Stomach (tissue), 19 donors: ENCODE measurements at places on chromosomes 2 and 18. TPM values are rescaled to one million over a fixed set of nuclear protein-coding genes. Genes with fewer than 3 reads are reported as not detected.

Gene TMEFF2
- total RNA-seq, result not detected

- H3K4me3 ChIP-seq, result no peak overlapping the region
- peaks cover 57% of the 10 kb centered on the region for H3K36me3 ChIP-seq
- H3K27me3 ChIP-seq, result no peaks in the 10 kb centered on the region
- H3K4me1 ChIP-seq, result peaks cover 26% of the 10 kb centered on the region
- DNase-seq, result no peak
- H3K27ac ChIP-seq, result no peak overlapping the region
Observed at GRCh38 chr2:46006473-46007025, 290.7 kb upstream of the EPAS1 start.

DNA sequence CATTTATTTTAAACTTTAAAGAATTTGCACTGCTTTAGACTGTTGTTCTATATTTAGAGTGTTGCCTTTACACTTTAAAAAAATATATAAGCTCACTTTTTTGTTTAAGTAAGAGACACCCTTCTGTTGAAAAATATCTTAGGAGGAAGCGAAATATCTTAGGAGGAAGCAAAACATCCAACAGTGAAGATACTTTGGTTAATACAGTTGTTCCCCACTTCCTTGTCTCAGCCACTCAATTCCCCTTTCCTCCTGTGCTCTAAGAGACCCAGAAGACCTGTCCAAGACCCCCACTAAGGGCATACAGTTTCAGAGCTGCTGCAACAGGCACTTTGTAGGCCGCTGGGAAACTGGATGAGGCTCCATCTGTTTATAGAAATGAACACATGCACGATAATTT is 5.7 kb downstream of the SERPINB8 start:
- H3K27ac ChIP-seq, result no peak overlapping the region
- H3K4me3 ChIP-seq, result no peak overlapping the region
- DNase-seq, result no peak
- no peaks in the 10 kb centered on the region for H3K36me3 ChIP-seq

DNA sequence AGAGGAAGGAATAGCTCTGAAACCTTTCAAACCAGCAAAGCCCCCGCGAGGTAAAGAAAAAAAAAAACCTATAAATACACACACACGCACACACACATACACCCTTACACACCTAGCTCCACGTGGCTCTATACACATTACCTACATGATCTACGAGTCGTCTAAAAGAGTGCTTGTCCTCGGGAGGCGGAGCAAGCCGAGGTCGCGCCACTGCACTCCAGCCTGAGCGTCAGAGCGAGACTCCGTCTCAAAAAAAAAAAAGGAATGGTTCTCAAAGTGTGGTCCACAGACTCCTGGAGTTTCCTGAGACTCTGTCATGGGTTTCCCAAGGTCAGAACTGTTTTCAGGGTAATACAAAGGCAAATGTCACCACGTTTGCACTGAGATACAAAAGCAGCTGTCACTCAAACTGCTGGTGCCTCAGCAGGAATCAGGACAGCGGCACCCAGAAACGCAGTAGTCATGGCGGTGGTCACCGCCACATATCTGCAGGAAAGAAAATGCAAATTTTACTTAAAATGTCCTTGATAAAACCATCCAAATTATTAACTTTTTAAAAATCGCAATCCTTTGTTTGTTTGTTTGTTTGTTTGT is 130.0 kb upstream of the GPC1 start:
- H3K27ac ChIP-seq, result no peak overlapping the region
- no peaks in the 10 kb centered on the region for H3K4me1 ChIP-seq
- no peak for DNase-seq

DNA sequence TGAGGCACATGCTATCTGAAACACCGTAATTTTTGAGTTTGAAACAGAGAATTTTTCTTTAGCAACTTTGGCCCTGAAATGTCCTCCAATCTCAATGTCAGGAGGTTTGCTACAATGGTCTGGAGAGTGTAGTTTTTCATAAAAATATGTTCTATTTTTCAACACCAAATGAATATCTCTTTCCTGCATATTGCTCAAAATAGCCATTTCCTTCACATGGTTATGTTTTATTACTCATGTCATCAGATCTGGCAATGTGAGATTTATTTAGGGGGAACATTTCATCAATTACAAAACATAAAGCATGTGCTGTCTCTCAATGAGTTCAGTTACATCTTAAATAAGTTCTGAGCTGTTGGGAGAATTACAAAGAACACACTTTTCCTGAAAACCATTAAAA is 871.9 kb upstream of the FSHR start:
- H3K4me3 ChIP-seq, result no peak overlapping the region
- no peaks in the 10 kb centered on the region for H3K4me1 ChIP-seq
- no peaks in the 10 kb centered on the region for H3K36me3 ChIP-seq

GRCh38 chr2:216371721-216372702 is at the start of gene MARCHF4:
Gene MARCHF4, minus strand, starts transcription at chr2:216372483. Its CDS starts 2,223 bp downstream, at chr2:216370260.
- peak; percentile 59 for DNase-seq
- H3K27ac ChIP-seq, result no peak within 1 kb of the TSS
- H3K27me3 ChIP-seq, result peaks cover 80% of the 10 kb centered on the region
- peaks cover 13% of the 10 kb centered on the region for H3K4me1 ChIP-seq
- H3K4me3 ChIP-seq, result peak within 1 kb of the TSS; percentile 20

- H3K4me3 ChIP-seq, result no peak overlapping the region
- peaks cover 13% of the 10 kb centered on the region for H3K4me1 ChIP-seq
Observed at GRCh38 chr2:179574061-179574519, 287.3 kb downstream of the ZNF385B start.

Gene WDR75
- 89.9 TPM for total RNA-seq

Gene ABCG5
- not detected for total RNA-seq

DNA sequence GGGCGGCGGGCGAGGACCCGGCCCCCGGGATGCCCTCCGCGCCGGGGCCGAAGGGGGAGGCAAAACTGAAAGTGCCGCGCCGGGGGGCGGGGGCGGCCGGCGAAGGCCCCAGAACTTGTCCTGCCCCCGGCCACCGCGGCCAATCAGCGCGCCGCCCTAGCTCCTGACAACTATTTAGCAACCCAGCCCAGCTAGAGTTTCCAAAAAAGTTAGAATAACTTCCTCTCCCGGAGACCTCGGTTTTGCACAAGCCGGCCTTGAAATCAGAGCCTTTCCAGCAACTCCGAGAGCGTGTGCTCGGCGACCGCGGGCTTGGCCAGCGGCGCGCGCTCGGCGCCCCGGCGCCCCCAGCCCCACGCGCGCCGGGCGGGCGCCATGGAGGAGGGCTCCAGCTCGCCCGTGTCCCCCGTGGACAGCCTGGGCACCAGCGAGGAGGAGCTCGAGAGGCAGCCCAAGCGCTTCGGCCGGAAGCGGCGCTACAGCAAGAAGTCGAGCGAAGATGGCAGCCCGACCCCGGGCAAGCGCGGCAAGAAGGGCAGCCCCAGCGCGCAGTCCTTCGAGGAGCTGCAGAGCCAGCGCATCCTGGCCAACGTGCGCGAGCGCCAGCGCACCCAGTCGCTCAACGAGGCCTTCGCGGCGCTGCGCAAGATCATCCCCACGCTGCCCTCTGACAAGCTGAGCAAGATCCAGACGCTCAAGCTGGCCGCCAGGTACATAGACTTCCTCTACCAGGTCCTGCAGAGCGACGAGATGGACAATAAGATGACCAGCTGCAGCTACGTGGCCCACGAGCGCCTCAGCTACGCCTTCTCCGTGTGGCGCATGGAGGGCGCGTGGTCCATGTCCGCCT is at the start of gene TWIST2:
Gene TWIST2 (plus strand): TSS at position 245 of the 850 bp plus-strand sequence. CDS start 131 bp downstream, at position 376.
- peaks cover 97% of the 10 kb centered on the region for H3K27me3 ChIP-seq
- peaks cover 22% of the 10 kb centered on the region for H3K4me1 ChIP-seq
- peak within 1 kb of the TSS; percentile 84 for H3K27ac ChIP-seq
- DNase-seq, result peak; percentile 38
- no peaks in the 10 kb centered on the region for H3K36me3 ChIP-seq

Gene BUB1
- 0.29 TPM for total RNA-seq

DNA sequence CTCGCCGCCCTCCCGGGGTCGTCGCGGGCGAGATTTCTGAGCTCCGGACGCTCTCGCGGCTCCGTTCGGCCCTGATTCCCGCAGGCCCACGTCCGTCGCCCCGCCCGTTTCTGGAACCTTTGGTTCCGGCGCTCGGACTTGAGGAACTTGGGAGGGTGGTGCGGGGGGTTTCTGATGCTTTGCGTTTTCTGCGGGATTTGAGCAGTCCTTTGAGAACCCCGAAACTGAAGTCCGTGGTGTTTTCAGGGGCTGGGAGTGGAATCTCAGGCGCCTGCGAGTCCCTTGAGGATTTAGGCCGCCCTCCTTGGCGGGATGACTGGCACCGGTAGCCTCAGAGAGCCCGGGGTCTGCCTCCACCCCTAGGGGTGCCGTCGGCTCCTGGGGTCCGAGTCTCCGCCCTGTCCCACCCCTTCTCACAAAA is 336 bp downstream of the THNSL2 start:
- no peaks in the 10 kb centered on the region for H3K27me3 ChIP-seq
- DNase-seq, result no peak
- peaks cover 15% of the 10 kb centered on the region for H3K4me1 ChIP-seq
- peak overlapping the region; percentile 61 for H3K4me3 ChIP-seq
- peak overlapping the region; percentile 90 for H3K27ac ChIP-seq
- H3K36me3 ChIP-seq, result peaks cover 6% of the 10 kb centered on the region
